ENCODE measurements at places on chromosomes 5 and 9. TPM values are rescaled to one million over a fixed set of nuclear protein-coding genes. Genes with fewer than 3 reads are reported as not detected.

CORO2A gene
- 6.4 TPM for total RNA-seq

DNA sequence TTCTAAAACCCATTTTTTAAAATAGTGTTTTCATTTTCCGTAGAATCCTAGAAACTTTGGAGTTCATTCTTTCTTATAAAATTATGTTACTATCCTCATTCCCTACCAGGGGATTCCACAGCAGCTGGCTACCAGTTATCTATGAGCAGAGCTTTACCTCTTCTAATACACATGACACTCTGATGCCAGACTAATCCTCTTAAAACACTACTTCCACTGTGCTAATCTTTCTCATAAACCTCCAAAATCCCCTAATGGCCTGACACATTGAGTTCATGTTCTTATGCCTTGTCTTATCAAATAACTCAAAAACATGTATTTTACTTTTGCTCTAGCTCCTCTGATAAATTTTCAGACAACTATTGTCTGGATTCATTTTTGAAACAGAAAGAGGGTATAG is 633.6 kb upstream of the FTMT start:
- DNase-seq = no peak

DNA sequence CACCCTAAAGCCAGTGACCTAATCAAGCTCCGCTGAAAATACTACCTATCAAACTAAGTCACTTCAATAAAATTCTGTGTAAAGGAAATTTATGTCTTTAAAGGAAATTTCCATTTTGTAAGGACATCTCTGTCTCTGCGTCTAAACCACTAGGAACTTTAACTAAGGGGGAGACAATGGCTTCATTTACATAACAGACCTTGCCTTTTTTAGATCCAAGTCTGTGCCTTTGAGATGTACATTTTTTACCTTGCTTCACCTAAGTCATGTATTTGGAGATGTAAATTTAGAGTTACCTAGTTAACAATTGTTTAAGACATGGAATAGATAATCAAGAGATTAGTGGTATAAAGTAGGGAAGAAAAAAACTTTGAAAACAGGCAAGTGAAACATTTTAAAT is 10.2 kb upstream of the GLT6D1 start:
- no peak for DNase-seq

DNA sequence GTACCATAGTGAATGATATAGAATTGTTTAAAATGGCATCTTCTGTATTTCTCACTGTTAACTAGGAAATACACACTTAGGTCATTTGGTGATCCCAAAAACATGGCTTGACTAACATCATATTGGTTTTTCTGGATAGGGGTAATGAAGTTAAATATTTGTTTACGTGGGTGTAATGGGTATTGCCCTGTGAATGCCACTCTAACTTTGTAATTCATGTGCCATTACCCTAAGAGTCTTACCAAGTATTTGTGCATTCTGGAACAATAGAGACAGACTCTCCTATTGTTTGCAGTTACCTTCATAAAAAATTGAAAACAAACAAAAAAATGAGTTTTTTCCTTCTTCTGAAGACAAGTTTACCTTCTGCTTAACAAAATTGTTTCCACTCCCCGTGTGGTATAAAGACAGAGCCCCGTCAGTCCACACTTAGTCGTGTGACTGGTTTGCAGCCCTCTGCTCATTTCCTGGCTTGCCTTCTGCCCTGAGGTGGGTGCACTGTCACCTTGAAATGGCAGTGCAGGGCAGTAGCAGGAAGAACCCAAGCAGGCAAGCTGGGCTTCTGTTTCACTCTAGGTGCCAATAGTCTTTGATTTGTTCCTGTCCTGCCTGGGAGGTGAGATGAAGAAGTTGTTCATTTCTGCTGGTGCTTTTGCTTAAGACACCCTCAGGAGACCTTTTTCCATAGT is 9.6 kb upstream of the CATSPER3 start:
- no peak for DNase-seq

DNA sequence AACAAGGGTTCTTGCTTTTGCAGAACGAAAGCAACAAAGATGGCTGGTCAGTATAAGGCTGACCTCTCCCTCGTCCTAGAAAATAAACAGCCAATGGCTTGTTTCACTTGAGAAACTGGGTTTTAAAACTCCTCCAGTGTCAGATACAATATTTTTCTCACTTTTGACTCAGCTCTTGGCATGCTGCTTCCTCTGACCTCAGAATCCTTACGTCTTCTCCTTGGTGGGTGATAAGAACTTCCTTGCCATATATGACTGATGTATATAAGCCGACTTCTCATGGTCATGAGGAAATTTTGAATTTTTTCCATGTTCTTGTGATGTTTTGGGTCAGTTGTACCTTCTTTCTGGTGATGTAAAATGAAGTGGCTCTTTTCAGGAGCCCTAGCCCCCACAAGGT is 3.8 kb downstream of the ZNF618 start:
- no peak for DNase-seq

DNA sequence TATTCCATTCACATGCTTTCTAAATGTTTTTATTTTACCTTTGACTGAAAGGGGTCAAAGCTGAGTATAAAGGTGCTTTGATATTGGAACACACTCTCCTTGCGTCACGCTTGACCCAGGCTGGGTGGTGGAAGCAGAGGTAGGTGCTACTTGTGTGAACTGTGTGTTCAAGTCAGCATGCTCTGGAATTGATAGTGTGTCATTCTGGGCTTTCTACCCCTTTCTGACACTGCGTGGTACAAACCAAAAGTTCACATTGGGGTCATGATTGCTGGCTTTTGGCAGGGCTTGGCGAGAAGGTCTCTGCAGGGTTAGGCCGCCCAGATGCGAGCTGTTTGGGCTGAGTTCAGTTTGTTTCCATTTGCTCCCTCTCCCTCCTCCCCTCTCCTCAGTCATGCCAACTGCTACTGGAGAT is 131.8 kb downstream of the ADAMTSL1 start:
- no peak for DNase-seq

DNA sequence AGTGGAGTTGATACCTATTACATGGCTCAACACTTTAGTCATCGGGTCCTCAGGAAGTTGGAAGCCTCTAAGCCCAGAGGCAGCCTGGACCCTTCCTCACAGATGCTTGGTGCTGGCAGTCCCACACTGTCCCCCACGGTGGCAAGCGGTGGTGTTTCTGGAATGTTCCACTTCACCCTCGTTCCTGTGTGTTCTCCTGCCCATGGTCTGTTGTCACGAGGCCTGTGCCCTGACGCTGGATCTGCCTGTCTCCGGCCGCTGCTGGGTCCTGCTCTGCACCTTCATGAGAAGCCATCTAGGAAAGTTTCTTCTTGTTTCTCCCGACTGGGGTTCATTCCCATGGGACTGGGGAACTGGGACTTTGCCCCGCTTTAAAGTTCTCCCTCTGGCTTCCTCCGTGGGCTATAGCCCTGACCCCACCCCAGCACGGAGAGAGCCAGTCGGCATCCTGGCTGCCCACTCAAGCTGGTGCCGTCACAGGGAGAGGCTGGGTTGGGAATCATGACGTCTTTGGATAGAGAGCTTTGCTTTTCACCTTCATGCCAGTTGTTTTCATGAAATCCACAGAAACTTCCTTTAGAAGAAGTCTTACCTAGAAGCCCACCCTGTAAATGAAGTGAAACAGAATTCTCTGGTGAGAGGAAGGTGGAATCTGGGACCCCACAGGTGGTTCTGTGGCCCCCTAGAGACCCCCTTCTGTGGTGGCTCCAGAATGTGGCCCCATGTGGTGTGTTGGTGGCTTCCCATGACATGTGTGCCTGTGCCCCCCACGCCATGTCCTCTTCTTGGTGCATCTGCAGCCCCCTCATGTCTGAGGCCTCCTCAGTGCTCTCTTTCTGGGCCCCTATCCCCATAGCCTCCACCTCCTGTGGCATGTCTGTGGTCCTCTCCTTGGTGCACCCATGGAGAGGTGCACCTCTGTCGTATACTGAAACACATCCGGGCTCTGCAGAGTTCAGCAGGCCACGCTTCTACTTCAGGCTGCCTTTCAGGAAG is 43.8 kb downstream of the TRIP13 start:
- DNase-seq = no peak

GRCh38 chr5:21680641-21681040 is 1172.5 kb downstream of the CDH12 start:
- DNase-seq = no peak

DNA sequence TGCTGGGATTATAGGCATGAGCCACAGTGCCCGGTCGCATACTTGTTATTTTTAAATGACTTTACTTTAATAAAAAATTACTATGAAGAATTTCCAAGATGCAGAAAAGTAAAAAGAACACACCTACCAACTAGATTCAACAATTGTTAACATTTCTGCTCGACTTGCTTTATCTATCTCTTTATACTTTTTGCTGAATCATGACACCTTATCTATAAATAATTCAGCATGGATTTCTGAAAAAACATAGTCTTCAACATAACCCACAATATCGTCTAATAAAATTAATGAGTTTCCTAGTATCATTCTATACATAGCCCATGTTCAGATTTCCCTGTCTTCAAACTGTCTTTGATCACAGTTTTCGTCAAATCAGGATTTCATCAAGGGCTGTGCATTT is 25.9 kb downstream of the HMCN2 start:
- DNase-seq = no peak

Measured in CD8-positive, alpha-beta T cell (primary cell).